SK-N-SH (cell line): ENCODE measurements at places on chromosomes 11 and 22. TPM values are rescaled to one million over a fixed set of nuclear protein-coding genes. Genes with fewer than 3 reads are reported as not detected.

Gene LYVE1
- not detected in 2 replicates for polyA plus RNA-seq

Gene MPEG1
- not detected in 2 replicates for polyA plus RNA-seq

GRCh38 chr11:69004411-69005182 is 8.4 kb downstream of the MRGPRF start:
- DNase-seq = peak; percentile 28

DNA sequence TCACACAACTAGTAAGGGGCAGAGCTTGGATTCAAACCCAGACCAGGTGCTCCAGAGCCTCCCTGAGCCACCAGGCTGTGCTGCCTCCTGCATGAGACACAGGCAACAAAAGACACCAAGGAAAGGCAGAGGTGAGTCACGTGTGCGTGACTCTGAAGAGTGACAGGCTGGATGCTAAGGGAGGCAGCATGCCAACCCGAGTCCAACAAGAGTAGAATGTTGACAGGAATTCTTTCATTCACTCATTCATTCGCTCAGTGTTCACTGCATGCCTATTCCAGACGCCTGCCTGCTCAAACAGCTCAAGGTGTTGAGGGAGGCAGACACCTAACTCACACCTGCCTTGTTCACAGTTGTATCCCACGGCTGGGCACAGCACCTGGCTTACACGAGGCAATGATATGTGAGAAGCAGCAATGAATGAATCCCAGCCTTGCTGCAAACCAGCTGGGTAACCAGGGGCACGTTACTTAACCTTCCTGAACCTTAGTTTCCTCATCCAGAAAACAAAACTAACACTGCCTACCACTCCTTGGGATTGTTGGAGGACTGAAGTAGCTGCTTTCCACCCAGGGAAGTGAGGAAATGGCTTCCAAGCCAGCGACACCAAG is 73.8 kb upstream of the ARFGAP3 start:
- DNase-seq = no peak

DNA sequence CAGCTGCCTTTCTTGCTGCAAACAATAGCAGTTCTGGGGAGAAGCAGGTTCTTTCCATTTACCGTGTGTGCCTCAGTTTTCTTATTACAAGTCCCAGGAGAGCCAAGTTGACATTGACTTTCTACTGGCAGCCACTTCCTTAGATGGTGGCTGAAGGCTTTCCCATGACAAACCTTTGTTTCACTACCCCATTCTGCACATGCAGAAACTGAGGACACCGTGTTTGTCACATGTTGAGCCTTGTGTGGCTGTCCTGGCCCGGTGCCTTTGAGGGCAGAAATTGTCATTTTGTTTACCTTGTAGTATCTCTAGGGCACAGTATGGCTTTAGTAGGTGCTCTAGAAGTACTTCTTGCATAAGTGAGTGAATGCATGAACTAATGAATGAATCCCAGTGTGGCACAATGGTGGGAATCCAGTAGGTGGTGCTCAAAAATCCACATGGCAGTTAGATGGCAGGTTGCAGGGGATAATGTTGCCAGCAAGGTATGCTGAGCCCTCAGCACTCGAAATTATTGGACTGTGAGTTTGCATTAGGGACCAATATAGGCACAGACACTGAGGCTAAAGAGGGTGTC is 101.6 kb downstream of the CSNK2A3 start:
- DNase-seq = no peak

DNA sequence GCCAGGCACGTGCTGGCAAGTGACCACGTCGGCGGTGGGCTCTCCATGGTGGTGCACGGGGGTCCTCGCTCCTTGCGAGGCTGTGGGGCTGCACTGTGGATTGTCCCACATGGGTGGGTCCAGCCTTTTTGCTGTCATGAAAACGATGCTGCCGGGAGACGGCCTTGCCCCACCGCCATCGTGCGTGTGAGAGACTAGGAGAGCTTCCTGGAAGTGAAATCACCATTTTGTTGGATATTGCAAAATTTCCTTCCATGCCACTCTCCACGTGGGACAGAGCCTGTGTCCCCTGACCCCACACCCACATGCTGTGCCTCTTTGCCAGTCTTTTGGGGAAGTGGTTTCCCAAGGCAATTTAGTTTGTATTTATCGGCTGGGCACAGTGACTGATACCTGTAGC is 18.2 kb upstream of the GRAMD4 start:
- no peak for DNase-seq
